ENCODE measurements at places on chromosomes 2 and 18.

- no peak for DNase-seq
Measured at GRCh38 chr18:26317398-26317797, 91.2 kb downstream of the TAF4B start.

GRCh38 chr2:196337208-196337953 is 166.0 kb upstream of the STK17B start:
- DNase-seq: no peak

DNA sequence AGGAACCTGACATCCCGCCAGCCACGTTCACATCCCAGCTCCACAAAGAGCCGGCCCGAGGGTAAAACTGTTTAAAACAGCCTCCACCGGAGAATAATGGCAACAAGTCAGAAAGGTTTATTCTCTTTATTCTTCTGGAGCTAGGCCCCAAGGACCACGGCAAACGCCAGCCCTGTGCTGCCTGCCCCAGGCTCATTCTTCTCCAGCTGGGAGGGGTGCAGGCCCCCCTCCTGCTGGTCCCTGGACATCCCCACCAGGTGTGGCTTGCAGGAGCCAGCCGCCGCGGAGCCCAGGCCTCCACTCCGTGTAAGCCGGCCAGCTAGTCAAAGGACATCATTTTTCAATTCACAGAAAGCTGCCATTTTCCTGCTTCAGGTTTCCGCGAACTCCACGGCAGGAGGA is 65.8 kb upstream of the SALL3 start:
- no peak for DNase-seq

- DNase-seq: no peak
Measured at GRCh38 chr2:71706121-71706520, 252.8 kb downstream of the DYSF start.

- no peak for DNase-seq
Measured at GRCh38 chr2:56537756-56538155, 354.0 kb downstream of the CCDC85A start.

DNA sequence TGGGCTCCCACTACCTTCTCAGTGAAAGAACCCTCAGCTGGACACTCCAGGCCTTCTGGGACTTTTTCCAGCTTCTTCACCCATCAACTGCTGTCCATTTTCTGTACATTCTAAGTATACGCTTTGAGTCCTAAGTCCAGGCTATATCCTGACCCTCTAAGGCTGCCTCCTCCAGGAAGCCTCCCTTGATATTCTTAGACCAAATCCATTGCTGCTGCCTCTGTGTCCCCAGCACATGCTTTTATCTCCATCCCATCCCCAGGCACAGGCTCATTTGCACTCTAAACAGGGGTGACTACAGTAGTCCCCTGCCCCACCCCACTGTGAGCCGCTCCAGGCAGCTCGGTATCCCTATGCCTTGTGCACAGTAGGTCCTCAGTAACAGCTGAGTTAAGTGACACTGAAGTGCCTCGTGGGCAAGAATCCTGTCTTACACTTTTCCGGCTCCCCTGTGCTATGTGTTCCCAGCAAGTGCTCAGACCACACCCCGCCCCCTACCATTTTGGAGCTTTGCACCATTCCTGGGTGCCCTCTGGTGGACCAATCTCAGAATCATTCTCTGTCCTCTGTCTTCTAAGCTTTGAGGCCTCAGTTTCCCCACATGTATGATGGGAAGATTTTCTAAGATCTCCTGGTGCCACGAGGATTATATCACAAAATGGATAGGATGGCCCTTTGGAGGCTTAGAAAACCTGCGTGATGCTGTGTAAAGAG is 34.9 kb downstream of the EMX1 start:
- DNase-seq: no peak
